ENCODE measurements at places on chromosomes 4 and X.

GRCh38 chrX:148682206-148682605, 181.8 kb downstream of the AFF2 start:
- no peak for DNase-seq

- DNase-seq = no peak
Observed at GRCh38 chrX:119398587-119398973, 556 bp upstream of the SLC25A43 start.

GRCh38 chr4:665381-665750, 8.7 kb downstream of the ATP5ME start:
- DNase-seq = no peak

DNA sequence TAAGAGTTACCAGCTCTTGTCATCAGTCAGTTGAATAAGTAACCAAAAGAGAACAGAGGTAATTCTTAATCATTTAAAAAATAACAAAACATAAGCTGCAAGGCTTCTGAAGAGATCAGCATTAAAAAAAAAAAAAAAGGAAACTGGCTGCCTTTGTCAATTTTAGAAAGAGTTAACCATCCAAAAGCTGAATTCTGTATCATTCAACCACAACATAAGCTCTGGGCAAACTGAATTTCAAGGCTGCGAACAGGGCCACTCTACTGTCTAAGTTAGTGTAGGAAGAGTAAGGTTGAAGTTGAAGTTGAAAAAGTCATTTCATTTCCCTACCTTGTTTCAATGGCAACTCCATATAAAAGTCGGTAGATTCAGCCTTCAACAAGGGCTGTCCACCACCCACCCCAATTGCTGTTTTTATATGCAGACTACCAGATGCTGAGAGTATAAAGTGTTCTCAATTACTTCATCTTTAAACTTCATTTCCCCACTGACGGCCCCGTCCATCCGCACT, 1.1 kb upstream of the LIN54 start:
- no peak for DNase-seq

Measured in right renal cortex interstitium (tissue), 3 donors.